Stimulated activated CD8-positive, alpha-beta memory T cell treated with anti-CD3 and anti-CD28 coated beads, Interleukin-7, amount 100 ng/mL, for 1 hour (primary cell): ENCODE measurements at places on chromosomes 1 and 21.

DNA sequence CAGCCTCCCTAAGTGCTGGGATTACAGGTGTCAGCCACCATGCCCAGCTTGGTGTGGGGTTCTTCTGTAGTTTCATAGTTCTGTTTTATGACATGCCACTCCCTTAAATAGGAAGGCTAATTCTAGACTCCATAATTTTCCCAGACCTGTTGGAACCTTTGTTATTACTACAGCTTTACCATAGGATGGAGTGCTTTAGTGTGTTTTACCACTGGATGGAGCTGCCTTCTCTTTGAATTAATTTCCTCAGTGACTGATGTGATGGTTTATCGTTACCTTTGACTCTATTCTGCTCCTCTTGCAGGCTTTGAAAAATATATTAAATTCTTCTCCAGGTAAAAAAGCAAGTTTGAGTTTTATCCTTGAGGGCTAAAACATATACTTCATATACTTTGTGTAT, 84.6 kb upstream of the NEK7 start:
- DNase-seq = no peak

- peak; percentile 10 for DNase-seq
Measured at GRCh38 chr21:14737922-14738321, 191.8 kb upstream of the SAMSN1 start.

- no peak for DNase-seq
Measured at GRCh38 chr1:34984435-34984792, 733 bp downstream of the TMEM35B start.

DNA sequence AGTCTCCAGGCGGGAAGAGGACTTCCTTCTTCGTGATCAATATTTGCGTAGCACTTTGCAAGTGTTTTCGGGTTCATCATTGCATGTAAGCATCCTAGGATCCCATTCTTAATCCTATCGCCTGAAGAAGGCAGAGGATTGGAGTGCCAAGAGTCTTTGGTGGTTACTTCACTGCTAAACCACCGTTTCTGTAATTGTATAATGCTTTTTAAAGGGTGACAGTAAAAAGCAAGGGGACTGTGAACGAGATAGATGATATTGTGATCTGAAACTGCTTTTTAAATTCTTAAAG, 345 bp upstream of the ALDH9A1 start:
- DNase-seq = no peak

DNA sequence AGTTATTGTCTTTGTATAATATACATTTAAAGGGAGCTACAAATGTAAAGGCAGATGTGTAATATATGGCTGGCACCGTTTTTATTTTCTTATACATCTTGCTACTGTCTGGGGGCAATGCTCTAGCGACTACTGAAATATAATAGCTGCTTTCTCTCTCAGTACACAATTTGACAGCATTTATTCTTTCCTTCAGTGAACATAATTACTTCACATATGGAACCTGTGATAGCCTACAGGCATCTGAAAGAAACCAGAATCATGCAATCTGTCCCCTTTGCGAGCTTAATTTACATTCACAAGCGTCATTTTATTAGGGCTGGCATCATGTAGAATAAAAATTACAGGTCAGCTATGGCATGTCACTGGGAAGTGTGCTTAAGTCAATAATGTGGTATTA, 557.5 kb upstream of the PTBP2 start:
- no peak for DNase-seq

DNA sequence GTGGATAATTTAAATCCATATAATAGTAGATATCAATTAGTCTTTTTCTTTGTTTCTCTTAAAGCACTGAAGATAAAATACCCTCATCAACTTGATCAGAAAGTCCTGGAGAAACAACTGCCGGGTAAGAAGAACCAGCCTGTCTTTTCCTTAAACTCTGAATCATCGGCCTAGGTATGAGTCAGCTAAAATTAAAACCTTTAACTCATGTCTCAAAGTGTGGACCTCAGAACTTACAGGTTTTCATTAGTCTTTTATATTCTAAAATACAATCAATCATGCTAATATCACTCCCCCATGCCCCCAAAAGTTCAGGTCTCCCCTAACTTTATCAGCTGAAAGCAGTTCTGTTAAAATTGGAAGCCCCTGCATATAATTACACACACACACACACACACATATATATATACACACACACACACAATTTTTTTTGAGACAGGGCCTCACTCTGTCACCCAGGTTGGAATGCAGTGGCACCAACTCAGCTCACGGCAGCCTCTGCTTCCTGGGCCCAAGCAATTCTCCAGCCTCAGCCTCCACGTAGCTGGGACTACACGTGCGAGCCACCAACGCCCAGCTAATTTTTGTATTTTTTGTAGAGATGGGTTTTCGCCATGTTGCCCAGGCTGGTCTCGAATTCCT, 61.3 kb downstream of the B3GALNT2 start:
- no peak for DNase-seq
